ENCODE measurements at places on chromosomes 1 and 21. TPM values are rescaled to one million over a fixed set of nuclear protein-coding genes. Genes with fewer than 3 reads are reported as not detected.

DNA sequence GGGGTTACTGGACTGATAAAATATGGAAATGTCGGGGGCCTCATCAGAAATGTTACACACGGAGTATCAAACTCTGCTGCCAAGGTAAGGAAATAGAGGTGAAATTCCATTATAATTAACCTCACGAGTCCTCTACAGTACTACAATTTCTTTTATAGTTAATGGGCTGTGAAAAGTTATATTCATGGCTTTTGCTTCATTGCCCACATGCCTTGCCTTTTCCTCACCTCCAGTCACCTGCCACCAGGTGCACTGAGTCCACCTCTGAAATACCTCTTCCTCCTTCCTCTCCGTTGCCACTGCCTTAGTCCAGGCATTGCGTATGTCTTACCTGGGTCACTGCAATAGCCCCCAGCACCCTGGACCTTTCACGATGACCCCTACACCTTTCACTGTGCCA lies 186.9 kb downstream of the VPS13D start:
- peaks cover 14% of the 10 kb centered on the region for H3K36me3 ChIP-seq
- no peak overlapping the region for H3K4me3 ChIP-seq

SPATA1 gene
- total RNA-seq = 8.6 TPM

CCDC24 gene
- total RNA-seq = 18.4 TPM

PAQR6 gene
- total RNA-seq = 1.8 TPM

GPR61 gene
- total RNA-seq = not detected

OR14C36 gene
- not detected for total RNA-seq

GUCA2A gene
- total RNA-seq = not detected

DNA sequence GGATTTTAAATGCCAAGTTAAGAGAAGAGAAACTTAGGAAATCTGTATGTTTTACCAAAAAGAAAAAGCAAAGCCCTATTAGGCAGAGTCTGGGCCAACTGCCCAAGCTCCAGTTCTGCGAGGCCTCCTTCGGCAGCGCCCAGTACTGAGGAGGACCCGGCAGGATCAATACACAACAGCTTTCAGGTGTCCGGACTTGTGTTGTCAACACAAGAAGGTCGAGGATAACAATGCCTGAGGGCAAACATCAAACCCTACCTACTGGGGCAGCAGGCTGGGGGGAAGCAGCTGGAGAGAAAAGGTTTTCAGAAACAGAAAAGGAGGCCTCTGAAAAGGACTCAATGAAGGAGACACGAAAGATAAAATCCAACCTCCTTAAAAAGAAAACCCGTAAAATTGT lies 98.1 kb upstream of the GJB5 start:
- H3K36me3 ChIP-seq = no peaks in the 10 kb centered on the region
- no peaks in the 10 kb centered on the region for H3K4me1 ChIP-seq
- no peak for DNase-seq
- H3K4me3 ChIP-seq = no peak overlapping the region
- H3K27me3 ChIP-seq = no peaks in the 10 kb centered on the region
- H3K27ac ChIP-seq = no peak overlapping the region

Measured in B cell (primary cell).